ENCODE measurements at places on chromosomes 11 and 22.

GRCh38 chr11:7165911-7166310 is 77.1 kb downstream of the RBMXL2 start:
- no peak for DNase-seq

- DNase-seq, result no peak
Observed at GRCh38 chr11:12137005-12137690, 26.8 kb downstream of the MICAL2 start.

DNA sequence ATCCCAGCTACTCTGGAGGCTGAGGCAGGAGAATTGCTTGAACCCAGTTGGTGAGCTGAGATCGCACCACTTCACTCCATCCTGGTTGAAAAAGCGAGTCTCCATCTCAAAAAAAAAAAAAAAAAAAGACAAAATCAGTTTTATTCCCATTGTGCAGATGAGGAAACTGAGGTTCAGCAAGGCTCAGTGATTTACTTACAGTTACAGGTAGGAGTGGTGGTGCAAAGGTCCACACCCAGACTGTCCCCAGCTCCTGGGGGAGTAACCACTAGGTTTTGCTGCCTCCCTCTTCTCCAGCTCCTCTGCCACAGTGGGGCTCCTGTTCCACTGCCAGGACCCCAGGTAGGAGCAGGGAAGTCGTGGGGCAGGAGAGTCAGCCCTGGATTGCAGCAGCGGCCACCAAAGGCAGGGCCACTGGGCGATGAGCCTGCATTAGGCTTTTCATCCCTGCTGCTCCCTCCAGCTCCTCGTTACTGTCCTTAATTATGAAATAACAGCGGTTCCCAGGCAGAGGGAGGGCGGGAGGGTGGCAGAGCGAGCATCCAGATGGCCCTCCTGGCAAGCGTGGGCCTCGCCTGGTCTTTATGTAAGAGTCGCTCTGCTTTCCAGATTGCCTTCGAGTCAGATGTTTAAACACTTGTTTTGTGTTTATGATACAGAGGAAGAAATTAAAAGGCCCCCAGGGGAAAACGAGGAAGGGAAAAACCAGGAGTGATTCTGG is 15.5 kb upstream of the RASD2 start:
- no peak for DNase-seq

- DNase-seq, result no peak
Observed at GRCh38 chr11:10886652-10887250, 28.9 kb upstream of the ZBED5 start.

- no peak for DNase-seq
Observed at GRCh38 chr22:39115570-39115969, 18.5 kb downstream of the APOBEC3H start.

DNA sequence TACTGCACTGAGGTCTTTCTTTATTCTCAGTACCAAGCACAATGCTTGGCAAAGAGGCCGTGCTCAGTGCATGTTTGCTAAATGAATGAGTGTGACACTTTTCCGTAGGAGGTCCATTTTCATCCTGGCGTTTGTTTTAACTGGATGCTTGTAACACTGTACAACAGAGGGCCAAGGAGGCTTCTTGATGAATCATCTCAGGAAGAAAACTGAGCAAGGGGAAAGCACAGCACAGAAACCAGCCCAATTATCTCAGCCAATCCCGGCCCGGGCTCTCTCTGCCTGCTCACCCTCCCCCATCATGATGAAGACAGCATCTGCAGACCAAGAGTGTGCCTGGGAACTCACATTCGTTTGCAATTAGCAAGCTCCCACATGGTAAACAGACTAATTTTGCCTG is 570.3 kb downstream of the OPCML start:
- no peak for DNase-seq

- DNase-seq, result no peak
Observed at GRCh38 chr11:122977470-122978298, 4.0 kb downstream of the BSX start.

DNA sequence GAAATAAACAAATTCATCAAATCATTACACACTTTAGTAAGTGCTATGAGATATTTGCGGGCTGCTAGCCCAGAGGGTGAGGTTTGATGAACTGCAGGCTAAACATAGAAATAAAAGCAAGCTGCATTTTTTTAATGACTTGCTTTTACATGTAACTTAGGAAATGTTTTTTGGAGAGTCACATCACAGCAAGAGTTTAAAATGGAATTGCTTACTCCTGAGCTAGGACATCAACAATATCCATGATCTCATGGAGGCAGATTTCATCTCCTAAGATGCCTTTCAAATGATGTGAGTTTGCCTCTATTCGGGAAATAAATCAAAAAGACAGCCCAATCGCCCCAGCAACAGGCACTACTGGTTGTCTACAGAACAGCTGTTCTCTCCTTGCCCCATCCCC is 73.4 kb upstream of the CD44 start:
- DNase-seq, result no peak

DNA sequence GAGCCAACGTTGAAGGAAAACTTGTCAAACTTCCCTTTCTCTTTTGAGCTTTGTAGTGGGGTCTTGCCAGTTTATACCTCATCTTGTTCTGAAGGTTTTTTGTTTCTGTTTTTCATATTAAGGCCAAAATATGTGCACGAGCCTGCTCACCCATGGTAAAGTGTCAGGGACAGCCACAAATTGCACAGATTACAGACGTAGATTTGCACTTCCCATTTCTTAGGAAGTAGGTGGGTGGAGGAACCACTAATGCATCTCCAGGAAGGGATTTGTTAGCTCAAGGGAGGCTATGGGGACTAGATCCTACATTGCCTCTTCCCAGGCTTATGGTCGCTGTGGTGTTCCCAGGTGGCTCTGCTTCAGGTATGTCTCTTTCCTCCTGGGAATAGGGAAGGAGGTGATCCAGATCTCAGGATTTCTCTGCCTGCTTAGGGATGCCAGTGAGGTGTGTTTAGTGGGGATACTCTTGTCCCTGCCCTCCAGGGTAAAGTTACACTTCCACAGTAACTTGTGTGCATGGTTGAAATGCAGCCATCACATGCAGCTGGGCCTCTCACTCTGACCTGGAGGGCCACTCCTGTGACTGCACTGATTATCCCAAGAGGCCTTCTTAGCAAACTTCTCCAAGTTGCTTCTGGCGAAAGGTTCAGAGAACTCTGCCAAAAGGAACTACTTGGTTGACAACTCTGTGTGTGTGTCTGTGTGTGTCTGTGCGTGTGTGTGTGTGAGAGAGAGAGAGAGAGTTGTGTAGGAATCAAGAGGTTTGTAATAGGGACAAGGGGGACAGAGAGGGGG is 9.8 kb downstream of the PPFIBP2 start:
- DNase-seq, result no peak

GRCh38 chr22:44711690-44712555 is 9.9 kb downstream of the PRR5 start:
- no peak for DNase-seq

- DNase-seq, result peak; percentile 47
Observed at GRCh38 chr11:326842-327580, 6.4 kb upstream of the IFITM3 start.

DNA sequence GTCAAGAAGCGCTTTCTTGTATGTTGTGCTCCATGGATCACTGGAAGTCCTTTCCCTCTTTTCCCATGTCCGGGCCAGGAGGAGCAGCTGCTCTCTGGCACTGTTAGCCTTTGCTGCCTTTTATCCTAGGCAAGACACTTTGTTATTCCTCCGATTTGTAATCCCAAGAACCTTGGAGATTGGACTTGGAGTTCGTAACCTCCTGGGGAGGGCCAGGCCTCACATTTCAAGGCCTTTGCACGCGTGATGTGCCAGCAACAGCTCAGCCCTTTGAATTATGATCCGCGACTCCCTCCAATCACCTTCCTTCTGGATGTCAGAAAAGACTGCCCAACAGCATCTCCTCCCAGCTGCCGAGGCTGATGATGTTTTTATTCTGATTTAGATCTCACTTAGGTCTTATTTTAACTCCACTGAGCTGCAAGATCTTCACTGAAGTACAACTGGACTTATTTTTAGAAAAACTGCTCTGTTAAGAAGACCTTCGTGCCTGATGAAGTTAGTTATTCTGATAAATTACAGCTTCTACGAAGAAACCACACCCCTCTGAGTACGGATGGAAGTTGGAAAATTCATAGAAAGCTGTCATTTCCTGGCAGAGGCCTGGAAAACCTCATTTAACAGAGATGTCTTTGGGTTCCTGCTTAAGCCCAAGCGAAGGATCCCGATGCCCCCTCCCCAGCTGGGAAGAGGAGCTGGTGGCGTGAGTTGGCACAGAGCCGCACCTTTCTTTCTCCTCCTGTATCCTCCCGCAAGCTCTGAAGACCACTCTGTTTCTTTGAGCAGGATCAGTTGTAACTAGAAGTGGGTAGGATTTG is 62.4 kb downstream of the PARVB start:
- DNase-seq, result no peak

DNA sequence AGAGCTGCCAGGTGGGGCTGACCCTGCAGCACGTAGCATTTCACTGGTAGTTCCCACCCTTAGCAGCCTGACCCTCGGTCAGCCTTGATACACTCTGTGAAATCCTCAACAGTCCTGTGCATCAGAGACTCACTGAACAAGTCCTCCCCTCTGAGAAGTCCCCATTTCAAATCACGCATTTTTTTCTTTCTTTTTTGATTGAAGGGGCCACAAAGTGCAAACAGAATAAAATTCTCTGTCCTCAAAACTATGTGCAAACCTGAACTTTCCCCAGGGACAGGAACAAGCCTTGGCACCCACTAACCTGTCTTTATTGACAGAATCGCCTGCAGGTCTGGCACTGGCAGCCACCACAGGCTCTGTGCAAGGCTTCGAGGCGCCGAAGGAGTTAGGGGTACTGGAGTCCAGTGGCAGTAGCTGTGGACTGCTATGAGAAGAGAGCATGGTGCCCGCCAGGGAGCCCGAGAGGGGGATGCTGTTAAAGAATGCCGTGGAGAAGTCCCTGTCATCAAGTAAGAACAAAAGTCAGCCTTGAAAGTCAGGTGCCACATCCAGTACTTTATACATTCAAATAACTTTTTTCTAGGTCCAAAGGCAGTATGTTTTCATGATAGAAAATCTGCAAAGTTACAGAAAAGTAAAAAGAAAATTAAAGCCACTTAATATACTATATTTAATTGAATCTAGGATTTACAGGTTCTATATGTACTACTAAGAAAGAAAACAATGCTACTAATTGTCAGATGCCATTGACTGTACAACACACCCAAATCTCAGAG is 53.8 kb downstream of the HIRA start:
- no peak for DNase-seq

DNA sequence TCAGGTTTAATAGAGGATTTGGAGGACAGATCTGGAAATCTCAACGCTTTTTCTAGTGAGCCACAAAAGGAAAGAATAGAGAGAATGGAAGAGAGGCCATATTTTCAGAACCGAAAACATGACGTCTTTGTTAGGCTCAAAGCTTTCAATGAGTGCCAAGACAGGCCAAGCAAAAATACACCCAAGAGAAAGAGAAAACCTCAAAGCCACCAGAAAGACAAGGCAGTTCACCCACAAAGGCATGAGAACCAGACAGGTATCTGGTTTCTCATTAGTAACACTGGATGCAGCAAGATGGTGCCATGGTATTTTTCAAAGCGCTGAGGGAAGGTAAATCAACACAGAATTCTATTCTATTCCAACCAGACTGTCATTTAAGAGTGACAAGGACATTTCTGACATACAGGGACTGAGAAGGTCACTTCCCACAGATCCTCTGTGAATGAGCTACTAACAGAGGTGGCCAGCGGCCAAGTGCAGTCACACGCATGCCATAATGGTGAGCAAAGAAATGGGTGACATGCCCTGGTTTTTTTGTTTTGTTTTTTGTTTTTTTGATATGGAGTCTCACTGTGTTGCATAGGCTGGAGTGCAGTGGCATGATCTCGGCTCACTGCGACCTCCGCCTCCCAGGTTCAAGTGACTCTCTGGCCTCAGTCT is 41.9 kb downstream of the TOLLIP start:
- DNase-seq, result no peak

GRCh38 chr11:81596704-81597103 is 1137.0 kb downstream of the FAM181B start:
- no peak for DNase-seq

DNA sequence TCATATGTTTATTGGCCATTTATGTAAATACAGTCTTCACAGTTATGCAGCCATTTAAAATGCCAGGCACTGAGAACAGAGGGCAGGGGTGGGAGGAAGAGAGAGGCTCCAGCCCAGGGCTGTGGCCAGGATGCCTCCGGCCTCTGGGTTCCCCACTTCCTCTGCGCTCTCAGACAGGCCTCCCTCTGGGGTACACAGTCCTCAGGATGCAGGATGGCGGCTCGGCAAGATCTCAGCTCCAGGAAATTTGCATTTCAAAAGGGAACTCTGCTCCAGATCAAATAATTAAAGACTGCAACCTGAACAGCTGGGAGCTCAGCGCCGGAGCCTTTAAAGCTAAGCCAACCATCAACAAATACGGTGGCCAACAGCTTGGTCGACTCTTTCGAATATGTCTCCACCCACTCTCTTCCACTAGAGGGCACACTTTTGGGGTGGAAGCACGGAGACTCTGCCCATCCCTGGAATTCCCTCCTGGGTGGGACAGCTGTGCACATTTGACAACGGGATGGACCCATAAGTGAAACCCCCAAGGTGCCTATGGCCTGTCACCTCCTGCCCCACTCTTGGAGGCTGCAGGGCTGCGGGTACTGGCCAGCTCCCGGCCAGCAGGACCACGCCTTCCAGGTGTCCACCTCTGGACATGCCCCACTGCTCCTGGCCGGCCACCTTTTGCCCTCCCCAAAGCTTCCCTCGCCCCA is 1044.7 kb downstream of the BRD1 start:
- no peak for DNase-seq

DNA sequence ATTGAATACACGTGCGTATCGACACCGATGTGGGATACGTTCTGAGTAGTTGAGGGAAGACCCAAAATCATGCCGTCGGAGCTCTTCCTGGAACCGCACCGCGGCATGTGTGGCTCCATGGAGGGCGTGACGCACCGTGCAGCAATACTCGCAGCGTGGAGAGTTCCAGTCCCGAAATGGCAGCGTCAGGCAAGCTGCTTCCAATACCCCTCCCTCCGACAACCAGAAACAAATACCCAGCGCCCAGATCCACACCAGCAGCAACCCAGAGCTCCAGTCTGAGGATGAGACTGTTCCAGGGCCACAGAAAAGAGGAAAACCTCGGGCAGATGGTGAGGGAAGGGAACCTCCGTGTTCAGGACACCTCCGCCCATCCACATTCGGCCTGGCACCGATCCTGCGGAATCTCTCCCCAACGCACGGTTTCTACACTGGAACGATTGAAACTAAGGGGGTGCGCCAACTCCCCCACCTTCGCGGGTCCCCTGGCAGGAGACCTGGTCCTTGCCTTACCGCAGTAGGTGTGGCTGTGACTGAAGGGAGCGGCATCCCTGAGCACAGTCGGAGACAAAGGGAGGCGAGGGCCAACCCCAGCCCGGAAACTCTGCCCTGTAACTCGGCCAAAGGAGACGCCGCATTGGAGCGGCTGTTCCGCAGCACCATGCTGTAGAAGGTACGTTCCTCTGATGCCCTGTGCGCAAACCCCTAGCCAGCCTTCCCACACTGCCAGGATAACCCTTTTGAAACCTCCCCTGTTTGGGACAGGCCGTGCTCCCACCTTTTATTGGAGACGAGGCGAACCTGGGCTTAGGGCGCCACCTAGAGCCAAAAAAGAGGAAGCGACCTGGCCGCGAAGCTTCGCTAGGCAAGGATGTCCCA is 28.2 kb downstream of the DBX1 start:
- DNase-seq, result peak; percentile 47

- peak; percentile 44 for DNase-seq
Observed at GRCh38 chr11:11243590-11244469, 109.2 kb downstream of the CSNK2A3 start.

GRCh38 chr22:21444701-21445436 is 22.3 kb upstream of the TMEM191C start:
- DNase-seq, result no peak

Measured in activated naive CD4-positive, alpha-beta T cell treated with Interleukin-2 at 50 U/mL for 16 hours (primary cell).